ENCODE measurements at places on chromosomes 12 and 14. TPM values are rescaled to one million over a fixed set of nuclear protein-coding genes. Genes with fewer than 3 reads are reported as not detected.

RAN gene
- 389 TPM for total RNA-seq

ADAMTS20 gene
- not detected for total RNA-seq

BIN2 gene
- total RNA-seq, result not detected

PSMB5 gene
- 250 TPM for total RNA-seq

RASSF3 gene
- 4.9 TPM for total RNA-seq

RIMKLB gene
- total RNA-seq, result 12.7 TPM

GZMH gene
- total RNA-seq, result not detected

CLEC4E gene
- total RNA-seq, result not detected

CSRNP2 gene
- total RNA-seq, result 18.4 TPM

HOXC9 gene
- 1.3 TPM for total RNA-seq

CLEC2D gene
- total RNA-seq, result 2.7 TPM

KLRC3 gene
- not detected for total RNA-seq

CATSPERB gene
- not detected for total RNA-seq

KLHL33 gene
- total RNA-seq, result 0.09 TPM

TESPA1 gene
- not detected for total RNA-seq

ZC2HC1C gene
- total RNA-seq, result 2.5 TPM

SYNDIG1L gene
- total RNA-seq, result not detected

RPGRIP1 gene
- 0.12 TPM for total RNA-seq

NFE2 gene
- not detected for total RNA-seq

HRK gene
- 0.09 TPM for total RNA-seq

GPRC5A gene
- total RNA-seq, result 8.1 TPM

BCL2L14 gene
- not detected for total RNA-seq

SELPLG gene
- total RNA-seq, result 2.6 TPM

MYG1 gene
- total RNA-seq, result 43.3 TPM

BEGAIN gene
- 0.35 TPM for total RNA-seq

PLEK2 gene
- total RNA-seq, result 2.6 TPM

OR4E2 gene
- total RNA-seq, result not detected

TAS2R19 gene
- total RNA-seq, result 0.17 TPM

CLEC4C gene
- total RNA-seq, result not detected

KRT80 gene
- 0.35 TPM for total RNA-seq

E2F7 gene
- 0.47 TPM for total RNA-seq

CLEC4D gene
- not detected for total RNA-seq

DDX11 gene
- total RNA-seq, result 5.4 TPM

COL2A1 gene
- total RNA-seq, result under 0.01 TPM

Measured in pericardium fibroblast (primary cell).